ENCODE measurements at places on chromosomes 1 and 21.

GRCh38 chr1:41666981-41667631 lies 182.6 kb upstream of the EDN2 start:
- DNase-seq: peak; percentile 59

- DNase-seq: no peak
Observed at GRCh38 chr21:33846141-33846540, 69.5 kb downstream of the ATP5PO start.

GRCh38 chr1:91707114-91707889 lies 178.6 kb downstream of the TGFBR3 start:
- DNase-seq: no peak

DNA sequence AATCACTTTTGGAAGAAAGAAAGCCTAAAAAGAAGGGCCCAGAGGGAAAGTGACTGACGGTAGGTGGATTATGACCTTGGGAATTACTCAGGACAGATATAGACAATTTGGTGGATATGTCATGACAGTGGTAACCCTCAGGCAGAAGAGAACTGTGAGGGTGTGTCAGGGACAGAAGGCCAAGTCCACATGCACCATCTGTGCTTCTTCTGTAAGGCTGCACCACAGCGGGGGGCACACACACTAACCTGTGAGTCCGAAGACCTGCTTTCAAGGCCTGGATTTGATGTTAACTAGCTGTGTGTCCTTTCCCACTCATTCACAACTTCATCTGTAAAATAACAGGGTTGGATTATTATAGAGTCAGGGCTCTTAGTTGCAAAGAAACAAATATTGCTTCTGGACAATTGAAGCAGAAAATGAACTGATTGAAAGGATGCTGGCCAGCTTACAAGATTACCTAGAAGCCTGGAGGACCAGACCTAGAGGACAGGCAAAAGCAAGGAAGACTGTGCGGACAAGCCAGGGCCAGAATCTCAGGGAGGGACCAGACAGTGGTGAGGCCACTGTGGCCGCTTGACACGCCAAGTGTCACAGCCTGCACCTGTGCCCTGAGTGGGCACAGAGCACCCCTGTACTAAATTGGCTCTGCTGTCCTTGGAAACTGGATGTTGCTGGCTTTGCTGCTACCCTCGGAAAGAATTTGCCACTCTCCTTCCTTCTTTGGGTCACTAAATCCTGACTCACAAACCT lies 34.7 kb upstream of the USP24 start:
- no peak for DNase-seq

DNA sequence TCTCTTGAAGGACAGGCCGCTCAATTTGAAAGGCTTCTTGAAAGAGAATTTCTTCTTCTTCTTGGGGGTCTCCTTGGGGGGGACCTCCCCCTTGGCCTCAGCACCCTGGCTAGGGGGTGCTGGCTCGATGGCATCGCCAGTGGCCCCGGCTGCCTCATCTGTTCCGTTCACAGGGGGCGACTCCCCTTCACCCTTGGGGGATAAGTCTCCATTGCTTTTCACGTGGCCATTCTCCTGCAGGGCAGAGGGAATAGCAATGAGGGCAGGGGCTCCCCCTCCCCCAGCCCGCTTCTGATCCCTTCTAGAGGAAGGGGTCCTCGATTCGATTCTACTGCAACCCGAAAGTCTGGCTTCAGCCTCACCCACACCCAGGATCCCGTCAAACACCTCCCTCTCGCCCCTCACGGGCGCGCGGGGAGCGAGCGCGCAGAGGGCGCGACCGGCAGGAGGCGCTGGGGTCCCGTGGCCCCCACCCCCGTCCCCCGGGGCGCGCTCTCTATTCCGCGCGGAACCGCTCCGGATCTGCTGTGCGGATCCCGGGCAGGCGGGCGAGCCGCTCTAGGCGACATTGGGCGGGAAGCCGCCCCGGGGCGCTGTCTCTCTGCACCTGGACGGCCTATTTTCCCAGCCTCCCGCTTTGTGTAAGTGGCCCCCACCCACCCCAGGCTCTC lies 1.0 kb downstream of the MARCKSL1 start:
- peak; percentile 60 for DNase-seq

DNA sequence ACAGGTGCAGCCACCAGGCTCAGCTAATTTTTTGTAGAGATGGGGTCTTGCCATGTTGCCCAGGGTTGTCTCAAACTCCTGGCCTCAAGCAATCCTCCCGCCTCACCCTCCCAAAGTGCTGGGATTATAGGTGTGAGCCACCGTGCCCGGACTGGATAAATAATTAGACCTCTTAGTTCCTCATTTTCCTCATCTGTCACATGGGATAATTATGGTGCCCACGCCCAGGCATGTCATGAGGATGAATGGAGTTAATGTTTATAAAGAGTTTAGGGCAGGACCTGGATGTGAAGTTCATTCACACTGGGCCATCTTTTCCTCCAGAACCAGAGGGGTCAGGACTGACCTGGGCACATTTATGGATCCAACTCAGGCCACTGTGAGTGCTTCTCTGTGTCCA lies 23.7 kb downstream of the PADI3 start:
- no peak for DNase-seq

DNA sequence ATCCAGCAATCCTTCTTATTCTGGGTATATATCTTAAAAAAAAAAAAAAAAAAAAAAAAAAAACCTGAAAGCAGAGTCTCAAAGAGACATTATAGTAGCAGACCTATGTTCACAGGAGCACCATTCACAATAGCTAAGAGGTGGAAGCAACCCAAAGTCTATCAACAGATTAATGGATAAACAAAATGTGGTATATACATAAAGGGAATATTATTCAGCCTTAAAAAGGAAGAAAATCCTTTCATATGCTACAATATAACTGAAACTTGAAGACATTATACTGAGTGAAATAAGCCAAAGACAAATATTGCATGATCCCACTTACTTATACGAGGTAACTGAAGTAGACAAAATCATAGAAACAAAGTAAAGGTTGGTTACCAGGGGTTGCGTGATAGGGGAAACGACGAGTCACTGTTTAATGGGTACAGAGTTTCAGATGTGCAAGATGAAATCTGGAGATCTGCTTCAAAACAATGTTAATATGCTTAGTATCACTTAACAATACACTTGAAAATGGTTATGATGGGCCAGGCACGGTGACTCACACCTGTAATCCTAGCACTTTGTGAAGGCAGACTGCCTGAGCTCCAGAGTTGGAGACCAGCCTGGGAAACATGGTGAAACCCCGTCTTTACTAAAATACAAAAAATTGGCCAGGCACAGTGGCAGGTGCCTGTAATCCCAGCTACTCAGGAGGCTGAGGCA lies 29.5 kb downstream of the PIK3R3 start:
- DNase-seq: no peak

- DNase-seq: no peak
Observed at GRCh38 chr1:231238298-231238697, 2.7 kb upstream of the GNPAT start.

- DNase-seq: no peak
Observed at GRCh38 chr21:44392916-44393315, 39.5 kb downstream of the TRPM2 start.

GRCh38 chr1:48450505-48450904 lies 21.5 kb downstream of the SPATA6 start:
- no peak for DNase-seq

GRCh38 chr1:112674440-112674985 lies at the start of gene MOV10:
Gene MOV10, plus strand, starts transcription at chr1:112674659. Its CDS starts 254 bp downstream, at chr1:112674913.
- DNase-seq: peak; percentile 29

DNA sequence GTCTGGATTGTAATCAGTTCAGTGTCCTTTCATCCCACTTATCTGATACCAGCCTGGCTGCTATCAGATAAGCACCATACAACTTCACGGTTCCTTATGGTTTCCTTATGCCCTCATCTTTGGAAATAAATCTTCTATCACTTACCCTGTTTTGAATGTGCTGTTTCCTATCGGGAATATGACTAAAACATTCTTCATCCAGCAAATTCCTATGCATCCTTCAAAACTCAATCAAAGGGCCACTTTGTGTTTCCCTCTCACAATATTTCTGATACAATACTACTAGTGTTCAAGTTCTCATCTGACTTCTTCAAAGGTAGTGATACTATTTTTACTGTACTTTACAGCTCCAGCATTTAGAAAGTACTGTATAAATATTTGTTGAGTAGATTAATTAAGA lies 513.2 kb downstream of the OMA1 start:
- DNase-seq: no peak

DNA sequence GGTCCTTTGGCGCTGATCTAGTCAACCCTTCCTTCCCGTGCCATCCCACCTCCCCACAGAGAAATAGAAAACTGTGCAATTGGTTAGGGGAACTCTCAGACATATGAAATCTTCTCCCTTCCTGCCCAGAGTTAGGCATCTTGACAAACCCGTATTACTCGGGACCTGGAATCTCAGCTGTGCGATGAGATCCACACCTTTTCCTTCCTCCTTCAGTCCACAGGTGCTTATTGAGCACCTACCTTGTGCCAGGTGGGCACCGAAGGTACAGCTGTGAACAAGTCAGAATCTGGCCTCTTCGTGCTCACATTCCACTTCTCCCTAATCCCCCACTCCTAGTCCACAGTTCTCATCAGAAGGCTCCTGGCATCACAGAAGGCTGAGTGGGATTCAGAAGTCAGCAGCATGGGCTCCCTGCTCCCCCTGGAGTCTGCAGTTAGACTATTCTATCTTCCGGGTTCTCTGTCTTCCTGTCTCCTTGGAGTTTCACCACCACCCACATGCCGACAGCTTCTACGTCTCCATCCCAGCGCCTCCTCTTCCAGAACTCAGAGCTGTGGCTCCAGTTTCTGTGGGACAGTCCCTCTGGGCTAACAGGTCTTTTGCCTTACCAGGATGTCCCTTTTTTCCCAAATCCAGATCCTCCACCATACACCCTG lies 23.0 kb downstream of the KNCN start:
- DNase-seq: no peak

GRCh38 chr1:25906644-25907300 lies 553 bp upstream of the STMN1 start:
- peak; percentile 17 for DNase-seq

DNA sequence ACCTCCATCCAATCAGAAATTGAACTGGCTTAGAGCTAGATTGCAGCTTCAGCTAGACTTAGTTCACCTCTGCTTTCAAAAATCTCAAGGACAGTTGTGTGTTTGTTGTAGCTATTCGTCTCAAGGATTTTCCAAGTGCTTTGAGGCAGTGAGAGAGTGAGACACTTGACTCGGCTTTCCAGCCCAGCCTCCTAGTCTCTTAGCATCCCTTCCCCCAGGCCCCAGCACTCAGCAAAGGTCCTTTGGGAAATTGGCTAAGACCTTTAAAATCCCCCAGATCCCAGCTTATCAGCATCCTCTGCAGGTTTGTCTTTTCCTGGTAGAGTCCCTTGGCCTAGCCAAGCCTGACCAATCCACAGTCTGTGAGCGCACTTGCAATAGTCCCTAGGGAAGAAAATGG lies 47.9 kb upstream of the PROX1 start:
- DNase-seq: no peak

- no peak for DNase-seq
Observed at GRCh38 chr1:203722909-203723308, 42.1 kb upstream of the LAX1 start.

GRCh38 chr1:210691039-210691610 lies 362.4 kb downstream of the HHAT start:
- DNase-seq: no peak

DNA sequence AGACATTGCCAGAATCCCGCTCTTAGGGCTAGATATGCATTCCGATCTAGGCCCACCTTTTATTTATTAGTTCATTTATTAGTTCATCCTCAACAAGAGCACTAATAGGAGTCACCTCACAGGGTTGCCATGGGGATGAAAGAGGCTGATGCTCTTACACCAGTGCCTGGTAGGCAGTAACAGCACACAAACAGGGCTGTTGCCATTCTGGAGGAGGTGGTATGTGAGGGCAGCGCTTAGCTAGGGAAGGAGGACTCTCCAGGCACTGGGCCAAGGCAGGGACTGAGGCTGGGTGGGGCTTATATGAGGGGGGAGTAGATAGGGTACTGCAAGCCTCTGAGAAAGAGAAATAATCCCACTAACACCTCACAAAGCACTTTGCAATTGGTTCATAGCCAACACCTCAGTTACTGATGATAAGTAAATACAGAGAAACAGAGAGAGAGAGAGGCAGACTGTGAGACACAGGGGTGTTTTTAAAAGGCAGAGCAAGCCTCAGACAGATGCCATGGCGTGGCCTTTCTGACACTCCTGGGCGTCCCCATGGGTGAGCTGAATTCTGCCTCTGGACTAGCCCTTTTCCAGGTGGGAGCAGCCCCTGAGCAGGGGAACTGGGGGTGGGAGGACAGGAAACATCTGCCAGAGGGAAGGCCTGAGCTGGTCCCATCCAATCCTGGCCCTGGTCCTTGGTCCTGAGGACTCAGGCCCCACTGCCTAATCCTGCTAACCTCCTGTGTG lies 5.9 kb downstream of the FCGR2A start:
- no peak for DNase-seq

DNA sequence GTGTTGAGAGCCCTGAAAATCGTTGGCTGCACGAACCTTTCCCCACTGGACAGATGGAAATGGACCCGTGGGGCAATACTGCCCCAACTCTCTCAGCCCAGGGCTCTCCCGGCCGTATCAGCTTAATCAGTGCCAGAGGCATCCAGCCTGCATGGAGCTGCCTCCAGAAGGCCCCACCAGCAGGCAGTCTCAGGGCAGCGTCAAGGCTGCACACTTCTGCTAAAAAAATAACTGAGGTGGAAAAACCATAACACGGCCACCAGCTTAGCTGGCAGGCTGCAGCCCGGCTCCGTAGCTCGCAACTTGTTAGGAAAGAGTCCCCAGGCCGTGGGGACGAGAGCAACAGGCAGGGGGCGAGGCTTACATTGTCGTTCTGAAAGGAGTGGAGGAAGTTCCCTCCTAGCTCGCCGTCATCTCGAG lies 27.9 kb downstream of the MRPL37 start:
- no peak for DNase-seq

GRCh38 chr1:114503916-114504422 lies 7.0 kb downstream of the TRIM33 start:
- DNase-seq: no peak

GRCh38 chr1:92356956-92357355 lies 58.1 kb downstream of the RPAP2 start:
- no peak for DNase-seq

- DNase-seq: no peak
Observed at GRCh38 chr1:58833166-58833565, 49.3 kb upstream of the JUN start.

- no peak for DNase-seq
Observed at GRCh38 chr1:158049853-158050252, 56.4 kb downstream of the KIRREL1 start.

- DNase-seq: no peak
Observed at GRCh38 chr1:46204406-46204742, 1.2 kb downstream of the LURAP1 start.

DNA sequence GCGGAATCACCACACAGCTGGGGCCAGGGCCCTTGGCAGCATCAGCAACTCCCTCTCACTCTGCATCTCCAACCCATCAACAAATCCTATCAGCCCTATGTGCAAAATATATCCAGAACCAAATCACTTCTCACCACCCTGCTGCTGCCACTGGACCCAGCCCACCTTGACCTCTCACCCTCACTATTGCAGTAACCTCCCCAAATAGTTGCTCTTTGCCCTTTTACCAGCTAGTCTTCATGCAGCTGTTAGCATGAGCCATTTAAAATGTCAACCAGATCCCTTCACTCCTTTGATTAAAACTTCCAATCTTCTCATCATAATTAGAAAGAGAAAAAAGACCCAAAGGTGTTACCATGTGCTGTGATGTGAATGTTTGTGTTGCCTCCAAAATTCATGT lies 155.7 kb upstream of the IRF2BP2 start:
- DNase-seq: no peak

- no peak for DNase-seq
Observed at GRCh38 chr1:149903836-149904491, 4.6 kb downstream of the BOLA1 start.

Measured in stimulated activated CD4-positive, alpha-beta T cell treated with anti-CD3 and anti-CD28 coated beads, Interleukin-1b, Interleukin-23, amount 100 ng/mL, for 4 hours (primary cell).